ENCODE measurements at places on chromosomes 13 and 19.

DNA sequence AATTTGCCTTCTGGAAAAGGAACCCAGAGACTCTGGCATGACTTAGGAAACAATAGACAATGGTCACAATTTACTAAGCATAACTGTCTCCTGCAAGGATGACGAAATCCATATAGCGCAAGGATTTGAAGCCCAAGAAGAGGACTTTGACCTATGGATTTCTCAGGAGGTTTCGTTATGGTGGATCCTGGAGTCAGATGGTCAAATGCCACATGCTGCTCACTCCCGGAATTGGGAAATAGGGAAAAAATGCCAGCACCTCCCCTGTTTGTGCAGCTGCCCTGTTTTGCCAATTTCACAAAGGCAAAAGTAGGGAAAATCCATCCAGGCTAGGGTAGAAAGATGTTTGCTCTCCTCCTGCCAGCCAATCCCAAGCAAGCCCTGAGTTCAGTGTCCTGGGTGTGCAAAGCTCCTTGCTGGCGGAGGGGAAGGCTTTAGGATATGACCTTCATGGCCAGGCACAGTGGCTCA lies 23.4 kb downstream of the RDH8 start:
- no peak for DNase-seq

DNA sequence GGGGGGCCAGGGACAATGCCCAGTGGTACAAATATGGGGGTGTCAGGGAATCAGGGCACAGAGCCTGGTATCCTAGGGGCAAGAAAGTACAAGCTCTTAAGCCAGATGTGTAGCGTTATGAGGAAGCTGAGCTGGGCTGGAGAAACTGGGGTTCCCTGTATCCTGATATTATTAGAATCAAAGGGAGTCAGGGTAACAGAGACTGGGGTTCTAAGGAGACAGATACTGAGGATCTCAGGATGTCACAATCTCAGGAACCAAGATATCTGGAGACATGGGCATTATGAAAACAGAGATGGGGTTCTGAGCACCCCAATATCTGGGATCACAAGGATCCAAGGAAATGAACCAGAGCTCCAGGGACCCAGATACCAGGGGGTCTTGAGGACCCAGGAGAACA lies 784 bp downstream of the BCL3 start:
- no peak for DNase-seq

GRCh38 chr13:113865427-113865826 lies 1.6 kb upstream of the GAS6 start:
- no peak for DNase-seq

- no peak for DNase-seq
Observed at GRCh38 chr13:102838982-102839381, 6.8 kb upstream of the ERCC5 start.

DNA sequence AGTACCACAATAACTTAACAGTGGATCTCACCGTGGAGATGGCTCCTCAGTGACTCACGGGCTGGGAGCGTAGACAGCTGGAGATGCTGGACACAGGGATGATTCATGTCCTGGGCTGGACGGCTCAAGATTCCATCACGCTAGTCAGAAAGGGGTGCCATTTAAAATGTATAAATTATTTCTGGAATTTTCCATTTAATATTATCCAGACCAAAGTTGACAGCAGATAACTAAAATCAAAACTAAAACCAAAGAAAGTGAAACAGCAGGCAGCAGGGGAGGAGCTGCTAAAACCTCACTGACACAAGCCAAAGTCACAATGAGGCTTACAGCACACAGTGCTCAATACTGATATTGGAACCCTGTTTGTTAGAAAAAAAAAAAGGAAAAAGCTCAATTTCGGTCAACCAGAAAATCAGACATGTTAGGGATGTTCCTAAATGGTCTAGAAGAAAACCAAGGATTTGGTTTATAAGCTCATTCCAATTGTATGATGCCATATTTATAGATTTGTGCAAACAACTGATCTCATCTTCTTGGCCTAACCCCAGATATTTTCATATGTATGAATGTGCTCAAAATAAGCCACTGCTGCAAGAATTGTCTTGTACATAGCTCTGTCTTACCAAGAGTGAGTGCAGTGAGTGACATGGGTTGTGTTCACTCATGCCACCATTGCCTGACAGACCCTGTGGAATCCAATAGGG lies 111.8 kb downstream of the SACS start:
- no peak for DNase-seq

- DNase-seq, result no peak
Observed at GRCh38 chr19:46294494-46294893, 2.3 kb upstream of the HIF3A start.

DNA sequence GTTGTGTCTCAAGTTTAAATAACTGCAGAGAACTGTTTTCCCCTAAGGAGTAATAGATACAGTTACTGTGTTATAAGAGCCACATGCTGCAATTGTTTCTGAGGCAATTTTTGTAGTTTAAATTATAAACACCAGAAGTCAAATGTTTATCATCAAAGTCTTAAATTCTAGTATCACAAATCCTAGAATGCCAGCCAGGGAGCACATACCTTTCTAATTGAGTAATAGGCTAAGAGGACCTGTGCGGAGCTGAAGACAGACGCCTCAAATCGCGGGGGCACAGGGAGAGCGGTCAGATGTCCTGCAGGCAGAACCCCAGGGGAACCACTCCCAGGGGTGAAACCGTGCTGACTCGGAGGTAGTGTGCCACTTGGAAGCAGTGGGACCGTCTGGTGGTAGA lies 65.2 kb upstream of the TNFRSF19 start:
- DNase-seq, result no peak

DNA sequence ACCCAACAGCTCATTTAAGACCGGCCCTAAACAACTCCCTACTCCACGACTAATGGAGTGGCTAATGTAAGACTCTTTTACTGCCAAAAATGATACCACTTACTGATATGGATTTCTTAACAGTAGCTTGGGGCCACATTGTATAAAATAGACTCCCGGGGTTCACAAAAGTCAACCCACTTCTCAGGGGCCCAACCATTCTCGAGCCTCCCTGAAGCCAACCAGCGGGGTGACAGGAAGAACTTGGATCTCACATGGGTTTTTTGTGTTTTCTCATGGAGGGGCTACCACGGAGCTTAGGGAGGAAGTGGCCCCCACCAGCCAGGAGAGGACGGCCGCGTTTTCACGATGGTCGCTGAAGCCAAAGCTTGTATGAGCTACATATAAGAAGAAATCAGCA lies 8.1 kb downstream of the MCF2L start:
- no peak for DNase-seq

DNA sequence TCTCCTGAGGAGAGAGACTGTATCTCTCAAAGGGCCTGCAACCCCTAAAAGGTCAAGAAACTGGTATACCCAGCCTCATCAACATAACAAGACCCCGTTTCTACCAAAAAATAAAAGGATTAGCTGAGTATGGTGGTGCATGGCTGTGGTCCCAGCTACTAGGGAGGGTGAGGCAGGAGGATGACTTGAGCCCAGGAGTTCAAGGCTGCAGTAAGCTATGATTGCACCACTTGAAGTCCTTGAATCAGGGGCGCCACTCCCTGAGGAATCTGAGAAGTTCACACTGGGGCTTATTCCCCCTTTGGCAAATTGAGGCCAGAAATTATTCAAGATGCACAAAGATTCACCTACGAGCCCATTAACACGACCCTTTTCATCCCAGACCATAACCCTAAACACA lies 83.0 kb downstream of the TSHZ3 start:
- DNase-seq, result no peak

GRCh38 chr13:35549481-35549880 lies 73.0 kb upstream of the MAB21L1 start:
- no peak for DNase-seq

- DNase-seq, result no peak
Observed at GRCh38 chr19:3033595-3034405, 4.7 kb upstream of the TLE2 start.
